ENCODE measurements at places on chromosomes 7 and 10.

DNA sequence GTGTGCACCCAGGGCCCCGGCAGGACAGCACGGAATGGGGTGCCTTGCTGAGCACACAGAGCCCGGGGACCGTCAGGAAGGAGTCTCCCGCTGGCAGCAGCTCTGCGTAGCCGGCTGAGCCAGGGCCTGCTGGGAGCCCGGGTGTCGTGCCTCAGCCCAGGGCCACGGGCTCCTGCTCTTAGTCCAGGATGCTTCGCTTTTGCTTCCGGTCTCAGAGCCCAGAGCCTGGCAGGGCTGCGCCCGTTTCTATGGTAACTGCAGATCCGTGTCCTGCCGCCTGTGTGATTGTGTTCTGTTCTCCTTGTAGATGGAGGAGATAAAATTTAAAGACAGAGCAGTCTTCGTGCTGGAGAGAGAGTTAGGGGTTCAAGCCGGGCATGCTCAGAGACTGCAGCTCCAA, 53.7 kb upstream of the DPYSL4 start:
- no peak for DNase-seq

GRCh38 chr7:47678641-47679380, 96.9 kb upstream of the TNS3 start:
- no peak for DNase-seq

DNA sequence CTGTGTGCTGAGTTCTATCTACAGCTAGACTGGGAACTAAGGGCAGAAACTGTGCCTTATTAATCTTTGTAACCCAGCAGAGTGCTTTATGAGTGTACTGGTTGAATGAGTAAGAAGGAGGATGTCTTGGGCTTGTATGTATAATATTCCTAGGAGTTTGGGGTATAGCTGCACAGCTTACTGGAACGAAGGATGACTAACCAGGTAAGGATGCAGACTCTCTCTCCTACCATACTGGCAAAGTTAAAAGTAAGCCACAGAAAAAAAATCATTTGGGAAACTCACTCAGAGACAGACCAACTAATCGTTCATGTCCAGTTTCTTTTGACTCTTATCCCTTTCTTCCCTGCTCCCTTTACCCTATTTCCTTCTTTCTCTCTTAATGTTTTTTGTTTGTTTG, 1.4 kb upstream of the DHTKD1 start:
- no peak for DNase-seq

DNA sequence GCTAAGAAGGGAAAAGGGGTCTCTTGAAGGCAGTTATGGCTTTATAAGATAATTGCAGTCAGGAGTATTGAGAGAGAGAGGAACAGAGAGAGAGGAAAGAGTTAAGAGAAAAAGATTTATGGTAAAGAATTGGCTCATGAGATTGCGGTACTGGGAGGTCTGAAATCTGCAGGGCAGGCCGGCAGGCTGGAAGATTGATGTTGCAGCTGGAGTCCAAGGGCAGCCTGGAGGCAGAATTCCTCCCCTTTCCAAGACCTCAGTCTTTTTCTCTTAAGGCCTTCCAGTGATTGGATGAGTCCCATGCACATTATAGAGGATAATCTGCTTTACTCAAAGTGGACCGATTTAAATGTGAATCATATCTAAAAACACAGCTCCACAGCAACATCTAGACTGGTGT, 68.4 kb downstream of the HACD1 start:
- no peak for DNase-seq

DNA sequence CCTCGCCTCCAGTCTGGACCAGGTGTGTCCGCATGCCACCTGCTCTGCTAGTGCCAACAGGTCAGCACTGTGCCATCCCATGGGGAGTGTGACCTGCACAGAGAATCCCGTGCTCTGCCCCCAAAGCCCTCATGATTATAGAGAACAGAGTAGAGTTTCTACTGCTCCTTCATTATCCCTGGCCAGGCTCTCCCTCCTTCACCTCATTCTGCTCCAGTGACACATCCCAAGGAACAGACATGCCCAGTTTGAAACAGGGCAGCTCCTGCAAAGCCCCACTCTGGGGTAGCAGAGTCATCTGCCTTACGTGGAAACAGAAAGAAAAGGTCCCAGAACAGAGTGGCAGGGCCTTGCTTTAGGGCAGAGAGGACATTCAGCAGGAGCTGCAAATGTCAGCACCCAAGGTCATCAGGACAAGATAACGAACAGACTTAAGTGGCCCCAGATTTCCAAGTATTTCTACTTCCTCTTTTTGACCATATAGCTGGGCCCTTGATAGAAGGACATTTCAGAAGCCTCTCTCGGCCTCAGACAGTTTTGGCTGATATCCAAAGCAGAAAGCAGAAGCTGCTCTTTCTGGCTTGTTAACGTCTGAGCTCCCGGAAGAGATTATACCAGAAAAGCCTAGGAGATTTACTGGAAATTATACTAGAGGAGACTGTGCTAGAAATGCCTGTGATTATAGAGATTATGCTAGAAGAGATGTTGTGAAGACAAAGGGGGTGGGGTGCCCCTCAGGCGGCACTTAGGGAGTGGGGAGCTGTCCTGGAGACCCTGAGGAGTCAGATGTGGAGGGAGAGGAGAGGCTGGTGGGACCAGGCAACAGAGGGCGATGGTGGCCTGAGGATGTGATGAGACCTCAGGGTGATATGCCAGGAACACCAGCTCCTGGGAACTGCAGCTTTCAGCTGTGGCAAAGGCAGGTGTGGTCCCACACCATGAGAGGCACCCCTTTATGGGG, 12.6 kb downstream of the TMEM176B start:
- no peak for DNase-seq

GRCh38 chr10:33917069-33917780, 582.8 kb upstream of the NRP1 start:
- no peak for DNase-seq

DNA sequence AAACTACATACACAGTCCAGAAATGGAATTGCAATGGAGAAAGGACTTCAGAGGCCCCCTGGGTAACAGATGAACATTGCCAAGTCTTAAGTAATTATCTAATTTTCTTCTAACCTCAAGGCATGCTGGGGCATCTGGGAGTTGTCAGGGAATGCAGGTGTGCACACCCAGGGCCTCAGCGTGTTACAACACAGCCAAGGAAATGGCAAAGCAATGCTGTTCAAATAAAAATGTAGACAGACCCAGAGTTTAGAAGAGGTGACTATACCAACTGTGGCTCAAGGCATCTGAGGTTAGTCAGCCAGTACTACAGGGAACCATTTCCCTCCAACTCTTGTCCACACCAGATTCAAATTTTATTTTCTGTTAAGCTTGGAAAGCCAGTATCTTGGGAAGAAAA, 73.6 kb downstream of the CCDC3 start:
- DNase-seq: no peak

GRCh38 chr7:119472408-119473038, 800.5 kb upstream of the KCND2 start:
- DNase-seq: no peak

DNA sequence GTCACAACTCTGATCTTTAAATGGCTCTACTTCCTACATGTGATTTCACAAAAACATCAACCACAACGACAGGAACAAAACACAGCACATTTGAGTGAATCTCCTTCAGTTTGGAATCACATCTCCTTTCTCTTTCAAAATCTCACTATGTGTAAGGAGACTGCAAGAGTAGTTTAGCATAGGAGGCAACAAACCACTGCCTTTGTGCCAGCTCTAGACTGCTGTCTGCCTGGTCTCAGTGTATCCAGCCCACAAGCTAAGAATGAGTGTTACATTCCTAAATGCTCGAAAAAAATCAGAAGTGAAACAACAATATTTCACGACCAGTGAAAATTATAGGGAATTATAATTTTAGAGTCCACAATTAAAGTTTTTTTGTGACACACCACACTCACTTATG, 217.0 kb upstream of the STEAP4 start:
- DNase-seq: no peak

- no peak for DNase-seq
Measured at GRCh38 chr10:2077231-2077630, 339.9 kb upstream of the ADARB2 start.

DNA sequence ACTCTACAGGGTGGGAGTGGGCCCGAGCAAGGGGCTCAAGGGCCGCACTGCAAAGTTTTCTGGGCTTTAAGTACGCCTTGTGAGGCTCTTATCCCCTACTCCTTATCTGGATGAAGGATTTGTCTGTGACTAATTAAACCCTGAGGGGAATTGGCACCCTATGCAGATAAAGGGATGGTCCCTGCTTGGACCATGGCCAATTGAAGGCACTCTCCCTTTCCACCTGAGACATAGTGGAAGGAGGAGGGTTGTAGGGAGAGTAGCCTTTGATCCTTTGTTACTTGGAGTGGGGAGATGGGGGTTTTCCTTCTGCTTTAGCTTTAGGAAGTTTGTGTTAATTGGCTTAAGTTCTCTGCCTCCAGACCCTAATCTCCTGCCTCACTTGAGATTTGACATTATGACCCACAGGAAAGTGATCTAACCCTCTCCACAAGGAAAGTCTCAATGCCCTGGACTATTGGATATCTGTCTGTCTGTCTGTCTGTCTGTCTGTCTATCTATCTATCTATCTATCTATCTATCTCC, 1158.8 kb upstream of the SORCS1 start:
- DNase-seq: no peak

GRCh38 chr10:47016564-47016963, 105.3 kb downstream of the PTPN20 start:
- no peak for DNase-seq

DNA sequence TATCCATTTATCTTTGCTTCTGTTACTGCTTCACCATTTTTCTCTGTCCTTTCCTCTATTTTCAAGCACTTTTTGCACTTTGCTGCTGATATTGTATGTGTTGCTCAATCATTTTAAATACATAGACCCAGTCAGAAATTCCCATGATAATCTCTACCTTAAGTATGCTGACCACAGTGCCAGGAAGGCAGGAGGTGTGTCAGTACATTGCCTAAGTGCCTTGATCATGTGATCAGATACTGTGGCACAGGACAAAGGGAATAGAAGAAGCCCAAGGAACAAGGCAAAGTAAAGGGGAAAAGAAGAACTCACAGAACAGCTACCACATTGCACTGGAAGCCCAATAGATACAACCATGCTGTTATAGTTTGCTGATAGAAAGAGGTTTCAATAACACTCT, 53.7 kb upstream of the CD36 start:
- no peak for DNase-seq

DNA sequence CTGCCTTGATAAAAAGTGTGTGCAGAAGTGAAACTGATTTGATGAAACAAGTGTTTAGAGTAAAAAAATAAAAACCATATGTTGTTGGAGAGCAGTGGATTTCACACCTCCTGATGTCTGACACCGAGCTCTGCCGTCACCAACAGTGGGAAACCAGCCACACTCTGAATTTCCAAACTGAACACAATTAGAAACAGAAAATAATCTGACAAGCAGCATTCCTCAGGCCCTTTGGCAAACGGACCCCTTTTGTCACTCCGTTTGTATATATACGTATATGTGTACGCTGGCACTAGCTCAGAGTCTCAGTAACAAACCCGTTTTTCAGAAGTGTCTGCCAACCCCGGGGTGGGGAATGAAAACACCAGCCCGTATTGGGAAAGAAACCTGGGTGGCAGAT, 32.4 kb downstream of the TACC2 start:
- no peak for DNase-seq

DNA sequence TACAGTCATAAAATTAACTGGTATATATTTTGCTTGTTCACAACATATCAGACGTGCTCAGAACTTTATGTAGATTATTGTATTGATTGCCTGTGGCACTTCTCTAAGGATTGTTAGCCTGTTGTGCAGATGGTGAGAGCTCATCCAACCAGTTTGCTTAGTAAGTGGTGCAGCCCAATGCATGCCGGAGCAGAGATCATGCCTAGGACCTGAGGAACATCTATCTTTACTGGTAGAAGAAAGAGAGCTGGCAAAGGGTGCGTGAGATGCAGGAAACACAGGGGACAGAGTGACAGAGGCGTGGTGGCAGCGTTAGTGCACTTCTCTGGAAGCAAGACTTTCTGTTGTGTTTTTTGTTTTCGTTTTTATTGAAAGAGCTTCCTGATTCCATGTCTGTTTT, 35.9 kb downstream of the CCM2 start:
- DNase-seq: no peak

DNA sequence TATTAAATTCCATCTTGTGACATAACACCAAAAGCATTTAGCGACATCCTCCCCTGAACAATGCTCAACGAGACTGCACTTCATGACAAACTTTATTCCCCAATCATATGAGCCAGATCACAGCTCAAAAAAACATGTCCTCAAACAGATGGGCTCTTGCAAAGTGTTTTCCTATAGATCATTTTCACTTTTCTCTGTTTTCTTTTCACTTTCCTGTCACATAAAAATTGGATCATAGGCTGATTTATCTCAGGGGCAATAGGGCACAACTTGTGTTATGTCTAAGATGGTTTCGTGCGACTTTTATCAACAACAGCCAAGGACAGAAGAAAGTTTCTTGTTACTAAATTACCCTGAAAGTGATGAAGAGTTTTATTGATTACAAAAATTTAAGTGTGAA, 206.1 kb downstream of the WDR11 start:
- no peak for DNase-seq

DNA sequence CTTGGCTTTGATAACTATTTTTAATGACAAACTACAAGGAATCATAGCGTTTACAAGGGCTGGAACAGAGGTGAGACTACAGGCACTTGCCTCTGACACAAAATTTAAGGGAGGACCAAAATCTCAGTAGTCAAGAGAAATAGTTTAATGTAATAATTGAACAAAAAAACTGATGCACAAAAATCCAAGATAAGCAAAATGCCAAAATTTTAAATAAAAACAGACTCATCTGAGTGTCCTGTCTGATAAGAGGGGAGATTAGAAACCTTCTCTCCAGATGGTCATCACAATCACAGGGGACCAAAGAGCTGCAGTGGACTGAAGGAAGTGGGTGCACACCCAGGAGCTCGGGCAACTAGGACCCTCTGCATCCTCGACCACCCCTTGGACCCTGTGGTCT, 70.5 kb downstream of the PARD3 start:
- DNase-seq: no peak

DNA sequence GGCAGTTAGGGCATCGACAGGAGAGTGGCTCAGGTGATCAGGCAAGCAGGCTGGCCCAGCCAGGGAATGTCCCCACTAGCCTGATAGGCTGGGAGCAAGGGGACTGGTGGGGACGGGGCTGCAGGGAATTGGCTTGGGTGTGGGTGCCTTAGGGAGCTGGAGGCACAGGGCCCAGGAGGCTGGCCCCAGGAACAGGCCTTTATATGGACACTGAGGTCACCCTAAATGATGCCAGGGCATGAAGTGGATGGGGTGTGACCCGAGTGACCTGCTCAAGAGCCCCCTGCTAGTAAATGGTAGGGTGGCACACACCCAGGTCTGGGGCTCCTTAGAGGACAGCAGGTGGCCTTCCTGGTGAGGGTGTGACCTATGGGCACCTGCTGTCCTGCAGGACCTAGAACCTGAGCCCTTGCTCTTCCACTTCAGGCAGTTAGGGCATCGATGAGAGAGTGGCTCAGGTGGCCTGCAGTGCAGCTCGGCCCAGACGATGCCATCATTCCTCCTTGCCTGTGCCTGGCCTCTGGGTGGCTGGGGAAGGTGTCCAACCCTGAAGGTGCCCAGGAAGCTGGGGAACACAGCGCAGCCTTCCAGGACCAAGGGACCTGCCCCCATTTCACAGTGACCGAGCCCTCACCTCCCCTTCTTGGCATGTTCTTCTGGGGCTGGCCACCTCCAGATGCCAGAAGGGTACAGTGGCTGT, 51.7 kb upstream of the LEP start:
- no peak for DNase-seq

- DNase-seq: no peak
Measured at GRCh38 chr7:149495785-149496641, 1.6 kb downstream of the ZNF746 start.

GRCh38 chr7:159204664-159205063, 60.0 kb upstream of the VIPR2 start:
- no peak for DNase-seq

Measured in stimulated activated CD8-positive, alpha-beta memory T cell treated with anti-CD3 and anti-CD28 coated beads, Interleukin-2, amount 100 ng/mL, for 1 hour (primary cell).